ENCODE measurements at places on chromosomes 5 and 9. TPM values are rescaled to one million over a fixed set of nuclear protein-coding genes. Genes with fewer than 3 reads are reported as not detected.

The GABRA1 gene
- total RNA-seq = not detected

The TNPO1 gene
- 86.6 TPM for total RNA-seq

The EGFLAM gene
- total RNA-seq = 5.1 TPM

The TEX53 gene
- total RNA-seq = not detected

The CDX1 gene
- not detected for total RNA-seq

The DRD1 gene
- total RNA-seq = 0.25 TPM

The DMRTA1 gene
- 2.3 TPM for total RNA-seq

The ALAD gene
- 35.4 TPM for total RNA-seq

The CANX gene
- 824 TPM for total RNA-seq

The FGF10 gene
- total RNA-seq = 6.3 TPM

The HTR1A gene
- not detected for total RNA-seq

The TLX3 gene
- total RNA-seq = not detected

The ADAMTS19 gene
- not detected for total RNA-seq

The TMEM252 gene
- 111 TPM for total RNA-seq

The FOXD4L6 gene
- not detected for total RNA-seq

The CENPP gene
- total RNA-seq = 4.2 TPM

The IZUMO3 gene
- not detected for total RNA-seq

DNA sequence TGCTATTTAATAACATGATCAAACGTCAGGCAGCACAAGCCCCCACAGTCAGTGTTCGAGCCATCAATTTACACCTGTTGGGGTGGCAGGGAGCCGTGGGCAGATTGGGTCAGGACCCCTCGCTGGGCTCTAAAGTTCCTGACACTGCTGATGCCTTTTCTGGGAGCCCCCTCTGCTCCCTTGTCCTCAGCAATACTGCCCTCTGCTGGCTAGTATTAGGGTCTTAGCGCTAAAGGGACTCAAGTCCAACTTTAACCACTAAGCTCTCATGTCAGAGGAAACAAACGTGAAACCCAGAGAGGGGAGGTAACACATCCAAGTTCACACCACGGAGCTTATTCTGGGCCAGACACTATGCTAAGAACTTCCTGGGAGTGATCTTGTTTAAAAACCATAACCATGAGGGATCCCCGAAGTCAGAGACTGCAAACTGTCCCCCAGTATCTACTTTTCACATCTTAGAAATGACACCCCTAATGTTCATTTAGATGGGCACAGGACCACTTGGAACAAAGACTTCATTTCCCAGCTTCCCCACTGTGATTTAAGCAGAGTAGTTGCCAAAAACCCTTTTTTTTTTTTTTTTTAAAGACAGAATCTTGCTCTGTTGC, 20.4 kb downstream of the ANKS6 start:
- DNase-seq = peak; percentile 73

- DNase-seq = no peak
These were observed 90.2 kb downstream of the FBXO4 start for GRCh38 chr5:42015254-42015653.

- DNase-seq = peak; percentile 97
These were observed 28.8 kb downstream of the PTPA start for GRCh38 chr9:129139993-129140396.

- DNase-seq = no peak
These were observed 150.8 kb upstream of the PPP1R26 start for GRCh38 chr9:135328485-135329417.

DNA sequence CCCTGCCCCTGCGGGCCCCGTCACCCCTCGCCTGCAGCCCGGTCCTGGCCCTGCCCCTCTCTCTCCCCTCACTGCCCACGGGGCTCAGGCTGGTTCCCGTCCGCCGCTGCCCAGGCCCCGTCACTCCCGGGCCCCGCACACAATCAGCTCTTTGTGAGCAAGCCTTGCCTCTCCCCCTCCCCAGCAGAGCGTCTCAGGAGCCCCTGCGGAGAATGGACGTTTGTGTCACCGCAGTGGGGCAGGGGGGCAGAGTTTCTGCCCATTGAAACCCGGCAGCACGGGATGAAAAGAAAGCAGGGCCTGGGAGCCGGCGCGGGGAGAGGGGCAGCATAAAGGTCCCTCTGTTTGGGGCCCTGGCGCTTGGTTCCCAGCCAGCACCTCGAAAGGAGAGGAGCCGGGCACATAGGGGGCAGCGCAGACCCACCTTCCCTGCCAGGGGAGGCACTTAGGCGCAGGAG, 13.5 kb upstream of the NUP214 start:
- DNase-seq = peak; percentile 54

DNA sequence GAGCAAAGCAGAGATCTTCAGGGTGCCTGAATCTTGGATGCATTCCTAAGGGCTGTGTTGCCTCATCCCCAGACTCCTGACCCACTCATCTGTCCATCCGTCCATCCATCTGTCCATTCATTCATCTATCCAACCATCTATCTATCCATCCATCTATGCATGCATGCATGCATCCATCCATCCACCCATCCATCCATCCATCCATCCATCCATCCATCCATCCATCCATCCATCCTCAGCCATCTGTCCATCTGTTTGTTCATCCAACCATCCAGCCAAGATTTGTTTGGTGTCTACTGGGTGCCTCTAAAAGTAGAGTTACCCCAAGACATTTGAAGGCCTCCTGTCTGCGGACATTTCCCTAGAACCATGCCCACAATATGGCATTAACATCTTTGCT, 27.7 kb upstream of the BARHL1 start:
- no peak for DNase-seq

GRCh38 chr5:138541511-138542179, 1.4 kb downstream of the ETF1 start:
- no peak for DNase-seq

GRCh38 chr5:21219251-21219650, 1231.3 kb upstream of the CDH18 start:
- DNase-seq = peak; percentile 4

GRCh38 chr9:83342731-83343130, 195.5 kb downstream of the FRMD3 start:
- DNase-seq = no peak

GRCh38 chr5:42582723-42583122, 159.5 kb downstream of the GHR start:
- peak; percentile 64 for DNase-seq

DNA sequence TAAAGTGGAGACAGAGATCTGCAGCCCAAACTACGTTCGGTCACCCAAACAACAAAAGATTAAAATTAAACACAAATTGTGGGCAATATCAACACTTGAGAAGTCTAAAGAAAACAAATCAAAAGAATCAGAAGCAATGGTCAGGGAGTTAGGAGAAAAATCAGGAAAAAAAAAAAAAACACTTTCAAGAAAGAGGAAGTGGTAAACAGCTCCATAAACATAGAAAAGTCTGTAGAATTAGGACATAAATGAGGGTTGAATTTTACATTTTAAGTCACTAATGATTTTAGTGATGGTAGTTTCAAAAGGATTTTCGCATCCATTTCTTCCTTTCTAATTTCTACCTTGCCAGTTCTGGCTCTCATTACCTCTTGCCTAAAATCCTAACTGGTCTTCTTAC, 10.1 kb downstream of the RNF145 start:
- DNase-seq = no peak

GRCh38 chr5:43484106-43484849, 613 bp upstream of the TMEM267 start:
- peak; percentile 94 for DNase-seq

GRCh38 chr5:2732004-2732403, 19.5 kb downstream of the IRX2 start:
- no peak for DNase-seq

- no peak for DNase-seq
These were observed 69.5 kb upstream of the IQGAP2 start for GRCh38 chr5:76333571-76333970.

DNA sequence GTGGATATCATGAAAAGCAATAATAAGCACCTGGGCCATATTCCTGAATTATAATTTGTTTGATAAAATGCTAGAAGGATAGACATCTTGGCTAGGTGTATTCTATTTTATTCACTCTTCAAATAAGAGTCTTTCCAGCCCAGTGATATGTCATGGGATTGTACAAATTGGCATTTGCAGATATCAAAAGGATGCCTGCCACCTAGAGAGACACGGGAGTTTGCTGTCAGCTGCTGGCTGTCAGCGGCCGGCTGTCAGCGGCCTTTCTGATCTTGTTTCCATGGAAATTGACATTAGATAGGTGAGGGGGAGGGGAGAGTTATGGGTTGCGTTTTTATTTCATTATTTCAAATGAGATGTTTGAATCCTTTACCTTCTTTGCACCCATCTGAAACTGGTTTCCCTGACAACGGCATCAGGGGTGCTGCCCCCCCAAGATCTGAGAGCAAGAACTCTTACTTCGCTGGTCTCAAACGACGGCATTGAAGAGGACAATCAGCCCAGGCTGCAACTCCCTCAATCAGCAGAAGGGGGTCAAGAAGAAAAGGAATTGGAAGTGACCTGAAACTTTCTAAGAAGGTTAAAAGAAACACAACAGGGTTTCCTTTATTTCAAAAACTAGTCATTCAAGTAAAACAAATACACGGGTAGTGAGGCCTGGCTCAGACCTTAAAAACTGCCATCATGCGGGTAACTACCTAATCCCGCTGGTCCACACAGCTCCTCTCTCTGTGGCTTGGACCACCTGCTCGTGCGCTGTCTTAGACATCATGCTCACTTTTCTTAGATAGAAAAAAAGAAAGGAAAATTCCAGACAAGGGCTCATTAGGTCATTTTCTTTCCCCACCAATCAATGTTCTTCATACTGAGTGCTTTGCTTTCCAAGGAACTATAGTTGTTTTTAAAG, 115.7 kb downstream of the TLE1 start:
- no peak for DNase-seq

GRCh38 chr9:87888501-87888900, 5.8 kb downstream of the SPATA31E1 start:
- DNase-seq = no peak

DNA sequence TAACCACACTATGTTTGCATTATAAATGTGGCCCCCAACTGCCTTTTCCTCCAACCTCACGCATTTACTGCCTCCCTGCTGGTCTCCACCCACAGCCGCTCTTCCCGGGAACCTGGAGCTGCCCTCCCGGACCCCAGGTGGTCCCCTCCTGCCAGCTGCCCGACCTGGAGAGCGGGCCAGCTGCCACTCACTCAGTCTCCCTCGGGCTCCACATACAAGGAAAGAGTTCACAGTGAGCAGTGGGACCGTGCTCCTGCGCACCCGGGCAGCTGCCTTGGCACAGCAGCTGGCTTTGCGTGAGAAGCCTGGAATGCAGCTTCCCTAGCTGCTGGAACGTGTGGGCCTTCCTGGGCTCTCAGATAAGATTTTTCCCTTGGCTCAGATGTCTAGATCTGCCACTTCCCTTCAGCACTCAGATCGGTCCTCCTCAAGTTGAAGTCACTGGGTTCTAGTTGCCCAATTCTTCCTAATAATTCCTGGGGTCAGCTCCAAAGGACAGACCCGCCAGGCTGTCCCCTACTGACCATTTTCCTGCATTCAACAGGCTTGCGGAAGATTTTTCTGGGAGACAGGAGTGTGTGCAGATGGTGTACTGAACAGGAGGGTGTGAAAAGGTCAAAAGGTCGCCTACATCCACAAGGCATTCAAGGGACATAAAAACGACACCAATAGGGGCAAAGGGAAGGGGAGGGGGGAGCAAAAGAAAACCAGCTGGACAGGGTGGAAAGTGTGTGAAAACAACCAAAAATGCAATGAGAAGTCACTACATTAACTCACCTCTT, 69.1 kb downstream of the MYO10 start:
- DNase-seq = no peak

DNA sequence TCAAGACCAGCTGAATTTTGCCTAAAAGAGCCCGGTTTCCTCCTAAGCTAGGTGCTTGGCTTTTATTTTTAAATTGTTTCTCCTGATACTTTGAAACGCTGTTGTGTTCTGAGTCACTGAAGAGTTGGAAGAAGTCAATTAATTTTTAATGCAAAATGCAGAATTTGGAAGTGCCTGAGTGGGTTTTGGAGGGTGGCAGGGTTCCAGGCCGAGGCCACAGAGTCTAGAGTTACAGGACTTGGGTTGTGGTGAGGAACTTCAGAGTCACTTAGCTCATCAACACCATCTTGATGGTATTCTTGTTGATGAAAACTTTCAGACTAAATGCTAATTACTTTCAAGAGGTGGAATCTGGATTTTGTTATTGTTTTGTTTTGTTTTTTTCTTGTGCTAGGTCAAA, 130.6 kb downstream of the PDZD2 start:
- DNase-seq = no peak

DNA sequence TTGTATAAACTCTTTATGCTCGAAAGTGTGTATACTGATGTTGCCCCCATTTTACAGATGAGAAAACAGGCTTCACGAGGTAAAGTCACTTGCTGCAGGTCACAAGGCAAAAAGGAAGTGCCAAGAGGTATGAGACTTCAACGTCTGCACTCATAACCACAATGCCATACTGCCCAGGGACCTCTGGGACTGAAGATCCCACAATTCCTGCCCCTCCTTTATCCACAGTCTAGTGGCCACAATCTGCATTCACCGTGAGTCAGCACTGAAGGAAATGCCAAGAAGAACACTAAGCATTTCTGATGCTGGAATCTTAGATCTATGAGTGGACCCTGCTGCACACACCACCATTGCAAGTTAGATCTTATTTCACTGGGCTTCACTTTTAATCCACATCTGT, 37.3 kb downstream of the MED27 start:
- no peak for DNase-seq

Data from kidney (tissue), 22 donors.